ENCODE measurements at places on chromosomes 3 and 15.
A peak's percentile ranks its signal among the peaks of the same experiment; 100 is the strongest.

- no peak for DNase-seq
These were observed 487.5 kb upstream of the WNT5A start for GRCh38 chr3:55974421-55975165.

DNA sequence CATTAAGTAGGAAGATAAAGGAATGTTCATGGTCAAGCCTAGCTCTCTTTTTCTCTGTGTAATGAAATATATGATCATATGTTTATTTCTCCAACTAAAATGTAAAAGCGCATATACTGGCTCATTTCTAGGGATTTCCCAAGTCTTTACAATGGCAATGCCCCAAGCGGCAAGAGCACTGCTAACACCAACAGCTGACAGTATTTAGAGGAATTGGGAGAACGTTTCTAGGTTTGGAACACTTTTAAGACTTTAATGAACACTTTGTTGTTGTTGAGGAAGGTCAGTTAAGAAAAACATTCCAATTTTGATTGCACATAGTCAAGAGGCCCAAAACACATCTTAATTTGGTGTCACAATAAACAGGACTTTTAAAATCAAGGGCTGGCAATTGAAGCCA is 132.7 kb downstream of the ATP8B4 start:
- no peak for DNase-seq

DNA sequence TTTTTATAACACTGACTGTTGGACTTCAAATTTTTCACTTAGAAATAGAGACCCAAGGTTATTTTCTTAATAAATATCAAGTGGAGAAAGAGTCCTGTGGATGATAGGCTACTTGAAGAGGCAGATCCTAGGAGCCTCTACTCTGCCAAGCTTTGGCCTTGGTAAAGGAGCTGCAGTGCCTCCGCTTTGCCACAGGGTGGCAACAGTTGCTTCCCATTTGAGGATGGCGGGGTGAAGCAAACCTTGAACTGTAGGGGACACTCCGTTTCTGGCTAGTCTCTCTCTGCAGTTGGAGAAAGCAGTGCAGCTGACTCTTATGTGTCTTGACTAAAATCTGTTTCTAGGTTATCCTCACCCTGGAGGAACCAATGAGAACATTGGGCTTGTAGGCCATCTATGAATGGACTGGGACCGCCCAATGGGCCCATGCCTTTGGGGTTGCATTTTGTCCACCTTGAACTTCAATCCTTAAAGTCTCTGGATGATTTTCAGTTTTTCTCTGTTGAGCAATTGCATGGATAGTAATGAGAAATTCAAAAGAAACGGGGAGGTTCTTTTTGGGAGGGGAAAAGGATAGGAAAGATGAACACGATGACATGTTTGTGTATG is 9.8 kb downstream of the SCG5 start:
- peak; percentile 46 for DNase-seq

DNA sequence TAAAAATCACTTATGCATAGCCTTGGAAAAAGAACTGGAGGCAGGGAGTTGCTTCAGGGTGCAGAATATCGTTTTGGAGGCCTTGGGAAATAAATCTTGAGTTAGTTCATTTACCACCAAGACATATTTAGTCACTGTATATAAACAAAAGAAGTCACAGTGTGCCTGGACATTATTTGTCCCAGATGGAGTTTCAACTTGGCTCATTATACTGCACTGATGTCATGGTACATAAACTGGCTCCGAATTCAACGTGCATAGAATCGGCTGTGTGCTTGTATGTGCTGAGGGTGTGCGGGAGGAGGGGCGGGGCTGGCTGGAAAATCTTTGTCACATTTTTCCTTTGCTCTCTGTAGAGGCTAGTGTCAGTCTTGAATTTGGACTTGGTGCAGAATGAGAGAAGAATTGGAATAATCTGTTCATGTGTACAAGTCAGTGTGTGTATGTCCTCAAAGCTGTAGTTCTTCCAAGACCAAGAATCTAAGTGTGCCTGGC is 86.6 kb downstream of the FNDC3B start:
- no peak for DNase-seq

DNA sequence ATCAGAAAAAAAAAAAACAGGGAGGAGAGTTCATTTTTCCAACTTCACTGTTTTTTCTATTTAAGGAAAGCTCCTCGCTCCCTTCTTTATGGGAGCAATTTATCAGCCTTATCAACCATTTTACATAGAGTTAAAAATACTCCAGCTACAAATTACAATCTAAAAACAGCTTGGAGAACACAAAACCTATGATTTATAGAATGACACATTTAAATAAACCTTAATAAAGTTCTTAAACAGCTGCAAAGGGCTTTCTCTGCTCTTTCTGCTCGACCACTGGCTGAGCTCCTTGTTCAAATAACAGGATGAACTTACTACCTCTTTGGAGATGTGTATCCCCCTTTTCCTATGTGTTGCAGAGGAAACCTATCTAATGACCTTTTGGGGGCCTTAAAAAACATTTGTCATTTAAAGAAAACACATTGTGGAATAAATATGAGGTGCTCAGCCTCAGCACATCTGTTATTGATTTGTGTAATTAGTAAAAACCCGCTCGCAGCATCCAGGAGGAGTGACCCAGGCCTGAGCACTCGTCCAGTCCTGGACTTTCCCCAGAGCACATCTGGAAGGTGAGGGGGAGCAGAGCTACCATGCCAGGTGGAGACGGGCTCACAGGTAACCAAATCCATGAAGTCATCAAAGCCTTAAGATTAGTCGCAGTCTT is 231.2 kb downstream of the ATP8B4 start:
- DNase-seq: no peak

DNA sequence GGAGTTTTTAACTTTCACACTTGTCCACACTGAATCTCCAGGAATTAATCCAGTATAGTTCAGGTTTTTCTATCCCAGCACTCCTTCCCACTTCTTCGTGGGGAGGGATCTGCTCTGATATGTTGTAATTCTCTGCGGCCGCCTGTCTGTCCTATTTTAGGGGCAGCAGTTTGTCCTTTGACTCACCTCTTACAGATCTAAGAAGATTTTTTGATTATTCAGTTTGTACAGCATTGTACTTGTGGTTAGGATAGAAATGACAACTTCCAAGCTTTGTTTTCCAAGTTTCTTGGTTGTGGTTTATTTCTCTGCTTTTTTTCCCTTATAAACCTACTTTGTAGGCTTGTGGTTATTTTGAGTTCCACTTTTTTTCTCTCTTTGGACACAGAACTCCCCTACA is 601.7 kb downstream of the SI start:
- no peak for DNase-seq

- DNase-seq: no peak
These were observed 27.2 kb downstream of the INTS14 start for GRCh38 chr15:65583701-65584100.

- peak; percentile 79 for DNase-seq
These were observed at the start of the genes BTD and HACL1 for GRCh38 chr3:15601399-15602145. TSS of gene BTD (plus strand) at chr3:15601745. CDS start at chr3:15635440, 33,695 bp downstream. TSS of gene HACL1 (minus strand) at chr3:15601569. CDS start at chr3:15601463, 106 bp downstream.
